ENCODE measurements at places on chromosomes 6 and 20.

DNA sequence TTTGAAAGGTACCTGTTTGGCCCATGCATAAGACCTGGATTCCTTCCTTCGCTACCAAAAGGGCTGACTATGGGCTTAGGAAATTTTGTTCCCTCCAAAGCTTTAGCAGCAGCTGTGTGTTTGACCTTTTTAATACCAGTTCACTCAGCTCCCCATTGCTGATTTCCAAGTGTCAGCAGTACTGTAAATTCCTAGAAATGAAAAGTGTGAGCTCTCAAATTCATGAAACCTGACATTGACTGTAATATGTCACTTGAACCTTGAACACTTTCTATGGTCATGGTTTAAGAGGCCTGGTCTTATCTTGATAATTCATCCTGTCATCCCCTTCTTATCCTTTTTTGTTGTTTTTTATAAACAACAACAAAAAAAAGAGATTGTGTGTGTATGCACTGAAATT is 31.7 kb downstream of the STAU1 start:
- DNase-seq: no peak

DNA sequence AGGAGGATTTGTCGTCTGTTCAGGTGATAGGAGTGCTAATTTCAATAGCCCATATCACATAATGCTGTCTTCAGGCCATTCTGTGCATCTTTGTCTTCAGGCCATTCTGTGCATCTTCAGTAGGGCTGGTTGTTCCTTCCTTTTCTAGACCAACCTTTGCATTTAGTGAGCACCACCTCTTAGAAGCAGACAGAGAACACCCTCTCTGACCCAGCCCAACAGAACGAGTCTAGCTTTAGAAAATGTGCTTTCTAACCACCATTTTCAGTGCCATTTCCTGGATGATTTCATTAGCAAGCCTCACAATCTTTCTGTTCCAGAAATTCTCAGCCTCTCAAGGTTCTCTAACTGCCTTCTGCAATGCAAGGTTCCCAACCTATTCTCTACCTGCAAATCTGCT is 215.3 kb upstream of the KCNQ5 start:
- DNase-seq: no peak

DNA sequence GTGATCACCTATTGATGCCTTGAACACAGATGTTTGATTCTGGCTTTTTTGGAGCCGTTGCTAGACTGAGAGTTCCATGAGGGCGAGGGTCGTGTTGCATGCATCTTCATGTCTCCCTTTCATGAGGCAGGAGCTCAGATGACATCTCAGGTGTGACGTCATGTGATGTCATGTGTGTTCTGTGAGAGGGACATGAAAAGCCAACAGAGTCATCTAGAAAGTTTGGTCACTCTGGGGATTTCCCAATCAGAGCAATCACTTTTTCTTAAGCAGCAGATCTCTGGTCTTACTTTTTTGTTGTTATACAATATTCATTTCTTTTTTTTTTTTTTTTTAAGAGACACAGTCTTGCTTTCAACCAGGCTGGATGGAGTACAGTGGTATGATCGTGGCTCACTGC is 411.8 kb downstream of the PREX1 start:
- no peak for DNase-seq

DNA sequence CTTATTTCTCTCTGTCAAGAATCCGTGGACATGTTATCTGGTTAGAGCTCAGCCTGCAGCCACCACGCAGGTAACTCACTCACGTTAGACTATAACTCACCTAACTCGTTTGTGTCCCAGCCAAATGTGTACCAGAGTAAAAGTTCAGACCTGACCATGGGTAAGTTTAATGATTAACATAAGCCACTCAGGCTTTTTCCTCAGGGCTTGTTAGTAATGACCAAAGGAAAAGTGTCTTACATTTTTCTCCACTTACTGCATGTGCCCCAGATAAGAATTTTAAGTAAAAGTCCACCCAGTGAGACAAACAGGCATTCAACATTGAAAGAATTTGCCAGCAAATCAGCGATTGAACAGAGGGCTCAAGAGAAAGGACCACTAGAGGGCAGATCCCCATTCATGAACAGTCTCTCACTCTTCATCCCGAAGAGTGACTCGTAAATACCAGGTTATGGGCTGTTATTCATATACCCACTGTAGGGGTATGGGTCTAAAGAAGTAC is at the start of gene PKHD1:
Gene PKHD1, minus strand, starts transcription at position 116 of the 502 bp plus-strand sequence. CDS start 2,680 bp downstream, outside the sequence.
- DNase-seq: no peak

DNA sequence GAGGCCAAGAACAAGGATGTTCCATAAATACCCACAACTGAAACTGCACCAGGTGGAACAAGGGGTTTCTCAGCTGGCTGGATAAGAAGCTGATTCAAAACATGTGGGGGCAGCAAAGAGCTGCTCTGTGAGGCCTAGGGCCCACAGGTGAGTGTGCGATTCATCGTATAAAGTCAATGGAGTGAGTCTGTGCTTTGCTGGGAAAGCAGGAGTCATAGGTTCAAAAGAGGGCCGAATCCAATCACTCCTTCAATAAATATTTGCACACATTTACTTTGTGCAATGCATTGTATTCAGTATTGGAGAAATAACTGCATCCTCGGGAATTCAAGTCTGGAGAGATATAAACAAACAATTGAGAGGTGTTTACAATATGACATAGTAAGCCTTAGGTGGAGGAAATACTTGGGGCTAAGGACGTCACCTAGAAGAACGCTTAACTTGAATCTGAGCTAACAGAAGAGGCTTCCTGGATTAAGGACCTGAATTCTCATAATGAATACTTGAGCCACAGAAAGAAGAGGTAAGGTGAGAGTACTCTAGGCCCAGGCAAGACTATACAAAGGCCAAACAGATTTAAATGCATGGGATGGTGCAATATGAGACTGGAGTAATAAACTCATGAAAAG is 83.7 kb upstream of the TMEM30A start:
- no peak for DNase-seq
